Cardiac ventricle fibroblast (primary cell): ENCODE measurements at places on chromosomes 16 and 17. TPM values are rescaled to one million over a fixed set of nuclear protein-coding genes. Genes with fewer than 3 reads are reported as not detected.

CAVIN1 gene
- 527 and 577 TPM in 2 replicates for total RNA-seq

HASPIN gene
- total RNA-seq: 0.31 and 1.6 TPM in 2 replicates

C16orf82 gene
- not detected in 2 replicates for total RNA-seq

ZNF771 gene
- total RNA-seq: 28.0 and 32.5 TPM in 2 replicates

C16orf86 gene
- total RNA-seq: 2.4 and 12.9 TPM in 2 replicates

ALOX15 gene
- total RNA-seq: 0.06 TPM in 1 of 2 replicates, not detected in the other

KRT9 gene
- total RNA-seq: not detected in 2 replicates

TEN1 gene
- 9.2 and 13.2 TPM in 2 replicates for total RNA-seq

TEKT5 gene
- total RNA-seq: not detected in 2 replicates

CLDN6 gene
- not detected in 2 replicates for total RNA-seq

HYDIN gene
- total RNA-seq: 0.06 and 0.24 TPM in 2 replicates

OTOP3 gene
- total RNA-seq: not detected in 2 replicates

MYL11 gene
- not detected in 2 replicates for total RNA-seq

CLEC18B gene
- total RNA-seq: 0.69 TPM in 1 of 2 replicates, not detected in the other

CES4A gene
- 2.2 and 4.4 TPM in 2 replicates for total RNA-seq

CDRT15 gene
- not detected in 2 replicates for total RNA-seq

RAB11FIP4 gene
- total RNA-seq: 0.34 and 0.75 TPM in 2 replicates

TNFSF13 gene
- 3.2 and 8.0 TPM in 2 replicates for total RNA-seq

TTYH2 gene
- 7.1 and 15.8 TPM in 2 replicates for total RNA-seq

ATP2A1 gene
- total RNA-seq: not detected in 2 replicates

SYNGR3 gene
- 0.78 and 4.2 TPM in 2 replicates for total RNA-seq

ODAD4 gene
- 0.06 and 0.20 TPM in 2 replicates for total RNA-seq

MYH3 gene
- 0.24 and 4.0 TPM in 2 replicates for total RNA-seq

CBFB gene
- total RNA-seq: 28.8 and 34.8 TPM in 2 replicates

MT1F gene
- 0.29 TPM in 1 of 2 replicates, not detected in the other for total RNA-seq

GAS2L2 gene
- total RNA-seq: 0.44 TPM in 1 of 2 replicates, not detected in the other

CD300LB gene
- total RNA-seq: not detected in 2 replicates

PHOSPHO1 gene
- total RNA-seq: 0.06 TPM in 1 of 2 replicates, not detected in the other

CACNA1H gene
- 1.6 and 3.3 TPM in 2 replicates for total RNA-seq

NAGS gene
- total RNA-seq: 1.6 TPM in 2 replicates

DRC3 gene
- total RNA-seq: 0.87 and 2.0 TPM in 2 replicates
